ENCODE measurements at places on chromosomes 2 and 18. TPM values are rescaled to one million over a fixed set of nuclear protein-coding genes. Genes with fewer than 3 reads are reported as not detected.

Gene AFF3
- total RNA-seq = 14.2 TPM

Gene PROC
- total RNA-seq = not detected

Gene LYG1
- 2.1 TPM for total RNA-seq

Gene EVA1A
- total RNA-seq = 4.8 TPM

Gene TUBA4B
- not detected for total RNA-seq

Gene TM4SF20
- not detected for total RNA-seq

Gene QPCT
- total RNA-seq = 4.8 TPM

Gene GPAT2
- 11.1 TPM for total RNA-seq

All from sciatic nerve (tissue), 2 donors.